Stimulated activated CD8-positive, alpha-beta memory T cell treated with anti-CD3 and anti-CD28 coated beads, Interleukin-15, amount 100 ng/mL, for 1 hour (primary cell): ENCODE measurements at places on chromosomes 2 and 18.

- DNase-seq = no peak
These were observed 906.6 kb upstream of the CDH2 start for GRCh38 chr18:29083545-29083944.

DNA sequence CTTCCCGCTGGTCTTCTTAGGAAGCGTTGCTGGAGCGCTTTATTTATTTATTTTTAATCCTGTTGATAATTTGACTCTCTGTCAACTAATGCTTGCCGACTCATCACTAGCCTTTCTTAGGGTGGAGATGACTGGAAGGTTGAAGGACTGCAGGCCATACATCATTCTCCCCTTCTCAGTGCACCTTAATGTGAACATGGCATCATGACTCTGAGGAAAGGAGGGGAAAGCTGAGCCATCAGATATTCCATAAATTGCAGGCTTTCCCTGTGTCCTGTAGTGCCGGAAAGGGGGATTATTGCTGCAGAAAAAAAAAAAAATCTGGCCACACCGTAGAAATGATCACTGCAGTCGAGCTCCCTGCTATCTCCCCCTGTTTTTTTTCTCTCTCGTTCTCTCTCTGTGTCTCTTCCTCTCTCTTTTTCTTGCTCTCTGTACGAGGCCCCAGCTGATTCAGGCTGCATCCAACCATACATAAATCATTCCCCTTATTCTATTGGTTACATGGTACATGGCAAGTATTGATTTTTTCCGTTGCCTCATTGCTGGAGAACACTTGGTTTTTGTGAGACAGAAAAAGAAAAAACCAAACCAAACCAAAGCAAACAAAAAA, 125.8 kb upstream of the EFEMP1 start:
- no peak for DNase-seq

GRCh38 chr18:27695052-27695451, 481.9 kb downstream of the CDH2 start:
- DNase-seq = no peak

- no peak for DNase-seq
These were observed 102.2 kb downstream of the PTGR3 start for GRCh38 chr18:75106746-75107145.

DNA sequence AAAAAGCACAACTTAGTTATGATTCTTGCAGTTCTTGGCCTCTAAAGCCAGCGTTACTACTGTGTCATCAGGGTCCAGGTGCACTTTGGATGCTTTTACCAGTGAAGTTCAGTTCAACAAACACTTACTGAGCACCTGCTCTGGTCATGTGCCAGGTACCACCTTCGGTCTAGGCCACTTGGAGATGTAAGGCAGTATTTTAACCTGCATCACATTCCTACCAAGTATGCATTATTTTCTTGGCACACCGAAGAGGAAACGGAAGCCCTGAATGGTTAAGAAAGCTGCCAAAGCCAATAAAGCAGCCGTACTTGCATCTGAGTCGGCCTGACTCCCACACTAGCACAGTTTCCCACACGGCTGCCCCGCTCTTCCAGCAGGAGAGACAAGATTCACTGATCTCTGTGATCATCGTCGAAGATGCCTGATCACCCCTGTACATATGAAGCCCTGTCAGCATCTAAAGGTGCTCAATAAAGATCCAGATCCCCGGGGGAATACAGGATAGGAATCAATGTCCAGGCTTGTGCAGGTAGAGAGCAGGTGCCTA, 427.1 kb downstream of the EIPR1 start:
- no peak for DNase-seq

- DNase-seq = no peak
These were observed 139.1 kb upstream of the FHL2 start for GRCh38 chr2:105537920-105538319.

GRCh38 chr18:48734460-48734859, 195.6 kb downstream of the CTIF start:
- DNase-seq = no peak

- no peak for DNase-seq
These were observed 12.5 kb upstream of the HOXD1 start for GRCh38 chr2:176175709-176176607.

DNA sequence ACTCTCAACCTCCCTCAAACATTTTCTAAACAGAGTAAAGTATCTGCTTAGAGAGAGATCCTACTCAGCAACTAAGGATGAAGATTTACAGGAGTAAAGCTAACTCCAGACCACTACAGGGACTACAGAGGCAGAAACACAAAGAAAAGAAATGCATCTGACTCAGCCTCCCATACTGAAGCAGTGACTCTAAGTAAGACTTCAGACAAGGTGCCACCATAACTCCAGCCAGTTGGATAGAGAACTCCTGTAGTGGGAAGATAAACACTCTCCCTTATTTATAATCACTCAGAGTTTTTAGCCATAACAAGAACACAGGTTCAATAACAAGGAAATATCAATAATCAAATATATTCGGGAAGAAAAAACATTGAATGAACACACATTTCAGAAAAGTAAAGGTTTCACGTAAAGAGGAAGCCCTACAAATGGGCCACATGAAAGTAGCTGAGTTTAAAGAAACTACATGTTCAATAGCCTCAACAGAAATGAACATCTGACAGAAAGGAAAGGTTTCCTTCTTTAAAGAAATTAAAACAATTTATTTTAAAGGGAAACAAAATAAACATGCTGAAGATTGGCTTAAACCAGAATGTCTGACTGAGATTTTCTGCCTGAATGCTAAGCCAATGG, 519.9 kb downstream of the KCNJ3 start:
- DNase-seq = no peak

DNA sequence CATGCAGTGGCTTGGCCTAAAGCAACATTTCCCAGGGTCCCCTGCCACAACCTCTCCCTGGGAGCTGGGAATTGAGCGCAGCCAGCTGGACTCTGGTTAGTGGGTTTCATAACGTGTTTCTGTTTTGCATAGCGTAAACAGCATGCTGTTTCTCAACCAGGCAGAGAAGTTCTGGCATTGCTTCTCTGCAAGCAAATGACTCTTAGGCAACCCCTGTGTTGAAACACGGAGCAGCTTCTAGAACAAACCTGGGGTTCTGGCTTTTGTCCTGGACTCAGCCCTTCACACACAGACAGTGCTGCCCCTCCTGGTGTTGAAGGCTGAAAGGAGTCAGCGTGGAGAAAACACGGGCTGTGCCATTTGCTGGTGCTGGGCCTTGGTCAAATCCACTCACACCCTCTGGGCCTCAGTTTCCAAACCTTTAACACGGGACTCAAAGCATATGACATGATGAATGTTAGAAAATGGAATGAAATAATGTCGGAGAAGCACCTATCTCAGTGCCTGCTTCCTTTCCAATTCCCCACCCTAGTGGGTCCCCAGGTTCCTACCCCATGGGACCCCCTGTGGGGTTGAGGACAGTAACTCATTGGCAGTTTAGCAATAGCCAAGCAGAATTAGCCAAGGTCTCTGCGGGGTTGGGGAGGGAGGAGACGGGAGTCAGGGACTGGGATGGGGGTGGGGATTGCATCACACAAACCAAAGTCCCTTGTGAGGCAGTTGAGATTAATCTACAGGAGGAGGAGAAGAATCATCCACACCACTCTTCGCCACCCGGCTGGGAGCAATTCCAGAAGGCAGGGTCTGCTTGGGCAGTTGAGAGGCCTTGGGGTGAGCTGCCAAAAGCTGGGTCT, 30.2 kb upstream of the IL1R2 start:
- DNase-seq = no peak

DNA sequence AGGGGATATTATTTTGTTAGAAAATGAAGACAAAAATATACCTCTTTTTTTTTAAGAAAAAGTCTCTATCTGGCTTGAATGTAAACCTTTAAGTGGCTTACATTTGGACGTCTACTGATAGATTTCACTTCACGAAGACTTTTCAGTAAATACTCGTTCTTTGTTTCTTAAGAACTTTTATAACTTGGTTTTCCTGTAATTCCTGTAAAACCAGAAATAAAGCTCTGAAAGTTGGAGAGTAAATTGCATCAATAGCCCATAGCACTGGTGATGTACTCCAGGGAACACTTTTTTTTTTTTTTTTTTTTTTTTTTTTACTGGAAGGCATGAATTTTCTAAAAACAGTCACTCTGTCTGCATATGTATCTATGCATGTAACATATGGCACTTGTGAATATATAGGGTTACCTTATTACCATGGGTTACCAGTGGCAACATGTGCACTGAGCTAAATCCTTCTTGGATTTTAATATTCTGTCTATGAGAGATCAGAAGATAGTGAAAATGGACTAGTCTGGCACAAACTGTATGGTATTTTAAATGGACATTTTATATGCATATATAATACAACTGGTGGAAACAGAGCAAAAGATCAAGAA, 309.2 kb upstream of the TCF4 start:
- DNase-seq = no peak

GRCh38 chr2:182941121-182941722, 74.8 kb upstream of the FRZB start:
- no peak for DNase-seq

DNA sequence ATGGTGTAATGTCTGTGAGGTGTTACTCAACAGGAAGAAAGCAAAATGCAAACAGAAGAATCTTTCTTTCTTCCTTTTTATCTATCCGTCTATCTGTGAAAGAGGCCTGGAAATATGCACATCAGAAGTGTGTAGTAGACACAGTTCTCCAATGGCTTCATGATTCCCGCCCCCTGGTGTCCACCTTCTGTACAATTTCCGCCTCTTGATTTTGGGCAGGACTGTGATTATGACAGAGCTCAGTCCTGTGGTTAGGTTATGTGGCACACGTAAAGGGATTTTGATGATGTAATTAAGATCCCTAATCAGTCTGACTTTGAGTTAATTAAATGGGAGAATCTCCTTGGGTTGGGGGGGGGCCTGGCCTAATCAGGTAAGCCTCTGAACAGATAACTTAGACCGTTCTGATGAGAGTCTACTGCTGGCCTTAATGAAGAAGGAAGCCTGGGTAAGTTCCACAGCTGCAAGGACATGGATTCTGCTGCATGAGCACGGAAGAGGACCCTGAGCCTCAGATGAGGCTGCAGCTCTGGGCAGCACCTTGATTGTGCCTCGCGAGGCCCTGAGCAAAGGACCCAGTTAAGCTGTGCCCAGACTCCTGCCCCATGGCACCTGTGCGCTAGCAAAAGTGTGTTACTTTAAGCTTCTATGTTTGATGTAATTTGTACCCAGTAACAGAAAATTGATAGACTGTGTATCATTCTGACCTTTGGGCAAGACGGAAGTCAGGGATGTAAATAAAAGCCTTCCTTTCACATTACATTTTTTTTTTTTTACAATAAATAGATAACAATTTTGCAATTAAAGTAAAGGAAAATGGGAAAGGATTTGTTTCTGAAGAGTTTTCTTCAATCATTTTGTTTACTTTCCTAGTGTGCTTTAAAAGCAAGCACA, 11.3 kb upstream of the KCNF1 start:
- no peak for DNase-seq

DNA sequence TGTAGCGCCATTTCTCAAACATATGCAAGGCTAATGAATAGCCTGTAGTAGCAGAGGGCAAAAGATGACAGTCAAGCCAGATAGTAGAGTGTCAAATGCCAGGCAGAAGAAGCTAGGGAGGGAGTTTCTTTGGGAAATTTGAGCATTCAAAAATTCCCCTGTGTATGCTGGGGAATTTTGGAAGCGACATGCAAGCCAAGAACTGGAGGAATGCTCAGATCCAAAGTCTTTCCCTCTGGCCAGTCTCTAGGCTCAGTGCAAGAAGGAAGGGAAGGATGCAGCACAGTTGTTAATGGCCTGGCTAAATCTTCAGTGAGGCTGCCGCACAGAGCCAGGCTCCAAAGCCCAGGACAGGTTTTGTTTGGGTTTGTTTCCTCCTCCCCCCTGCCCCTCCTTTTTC, 59.9 kb downstream of the ATP9B start:
- no peak for DNase-seq

DNA sequence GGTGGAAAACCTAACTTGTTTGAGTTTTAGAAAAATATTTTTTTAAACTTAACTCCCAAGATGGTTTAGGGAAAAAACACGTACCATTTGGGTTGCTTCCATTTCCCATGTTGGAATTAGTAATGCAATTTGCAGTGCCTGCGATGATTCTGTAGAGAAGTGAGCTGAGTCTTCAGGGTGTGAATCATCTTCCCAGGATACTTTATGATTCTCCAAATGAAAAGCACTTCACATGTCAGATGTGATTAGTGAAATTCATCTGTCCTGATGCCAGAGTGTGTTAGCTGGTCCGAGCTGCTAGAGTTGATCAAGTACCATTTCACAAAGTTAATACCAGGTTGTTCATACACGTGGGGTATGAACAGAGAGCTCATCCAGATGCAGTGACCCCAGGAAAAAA, 59.1 kb downstream of the ACOXL start:
- no peak for DNase-seq

DNA sequence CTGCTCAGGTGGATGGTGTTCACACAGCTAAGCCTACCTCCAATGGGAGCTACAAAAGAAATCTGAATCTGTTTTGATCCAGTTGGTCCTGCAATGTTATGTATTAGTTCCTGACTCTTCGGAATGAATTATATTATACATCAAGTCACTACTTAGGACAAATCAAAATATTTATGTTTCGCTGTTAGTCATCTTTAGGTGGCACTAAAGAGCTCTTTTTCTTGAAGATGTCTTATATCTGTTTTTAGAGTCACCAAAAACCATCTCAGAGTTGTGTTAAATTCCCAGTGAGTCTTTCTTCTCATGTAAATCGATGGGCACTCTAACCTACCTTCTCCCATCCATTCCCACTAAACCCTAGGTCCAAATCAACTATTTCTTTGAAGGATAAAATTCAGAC, 2.2 kb downstream of the DNER start:
- no peak for DNase-seq

DNA sequence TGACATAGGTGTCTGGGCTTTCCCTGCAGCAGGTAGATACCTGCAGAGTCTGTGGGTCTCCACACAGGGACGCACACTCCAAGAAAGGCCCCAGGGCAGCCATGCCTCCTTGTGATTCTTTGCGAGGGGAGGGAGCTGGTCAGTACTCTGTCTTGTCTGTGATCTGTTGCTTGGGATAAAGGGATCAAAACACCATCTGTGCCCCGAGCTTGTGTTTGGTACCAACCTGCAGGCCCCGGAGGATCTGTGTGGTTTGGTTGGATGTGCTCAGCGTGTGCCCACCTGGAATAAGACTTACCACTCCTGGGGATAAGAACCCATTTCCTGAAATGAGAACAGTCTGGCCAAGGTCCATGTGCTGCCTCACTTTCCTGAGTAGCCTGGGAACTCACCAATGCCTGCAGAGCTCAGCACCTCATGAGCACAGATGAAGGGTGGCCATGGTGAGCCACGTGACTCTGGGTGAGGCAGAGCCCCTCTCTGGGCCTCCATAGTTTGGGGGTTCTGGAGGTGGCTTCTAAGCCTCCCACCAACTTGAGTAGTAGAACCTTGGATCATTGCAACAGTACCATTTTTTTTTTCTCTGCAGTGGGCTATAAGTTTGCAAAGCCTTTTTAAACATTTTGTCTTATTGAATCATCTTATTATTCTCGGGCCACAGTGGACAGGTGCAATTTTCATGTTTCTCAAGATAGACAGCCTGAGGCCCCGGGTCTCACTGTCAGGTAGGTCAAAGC, 134.8 kb downstream of the DDX1 start:
- no peak for DNase-seq

DNA sequence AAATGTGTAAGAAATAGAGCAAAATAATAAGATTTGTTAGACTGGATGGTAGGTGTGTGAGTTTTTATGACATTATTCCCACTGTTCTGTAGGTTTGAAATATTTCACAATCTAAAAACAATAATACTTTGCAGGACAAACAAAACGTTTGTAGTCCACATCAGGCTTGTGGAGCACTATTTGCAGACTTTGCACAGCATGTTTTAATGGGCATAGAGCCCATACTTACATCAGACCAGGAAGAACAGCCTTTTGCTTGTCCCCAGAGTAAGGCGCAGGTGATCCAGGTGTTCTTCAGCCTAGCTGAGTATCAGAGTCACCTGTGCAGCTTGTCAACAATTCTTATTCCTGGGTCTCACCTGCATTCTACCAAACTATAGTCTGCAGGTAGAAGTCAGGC, 9.1 kb upstream of the STK39 start:
- no peak for DNase-seq
